ENCODE measurements at places on chromosomes 3 and 15.
A peak's percentile ranks its signal among the peaks of the same experiment; 100 is the strongest.

- DNase-seq = no peak
Observed at GRCh38 chr3:146374146-146374545, 95.2 kb downstream of the PLSCR2 start.

- no peak for DNase-seq
Observed at GRCh38 chr15:92178911-92179310, 214.8 kb upstream of the ST8SIA2 start.

GRCh38 chr15:32730677-32731654 is 13.2 kb downstream of the GREM1 start:
- DNase-seq = peak; percentile 53

DNA sequence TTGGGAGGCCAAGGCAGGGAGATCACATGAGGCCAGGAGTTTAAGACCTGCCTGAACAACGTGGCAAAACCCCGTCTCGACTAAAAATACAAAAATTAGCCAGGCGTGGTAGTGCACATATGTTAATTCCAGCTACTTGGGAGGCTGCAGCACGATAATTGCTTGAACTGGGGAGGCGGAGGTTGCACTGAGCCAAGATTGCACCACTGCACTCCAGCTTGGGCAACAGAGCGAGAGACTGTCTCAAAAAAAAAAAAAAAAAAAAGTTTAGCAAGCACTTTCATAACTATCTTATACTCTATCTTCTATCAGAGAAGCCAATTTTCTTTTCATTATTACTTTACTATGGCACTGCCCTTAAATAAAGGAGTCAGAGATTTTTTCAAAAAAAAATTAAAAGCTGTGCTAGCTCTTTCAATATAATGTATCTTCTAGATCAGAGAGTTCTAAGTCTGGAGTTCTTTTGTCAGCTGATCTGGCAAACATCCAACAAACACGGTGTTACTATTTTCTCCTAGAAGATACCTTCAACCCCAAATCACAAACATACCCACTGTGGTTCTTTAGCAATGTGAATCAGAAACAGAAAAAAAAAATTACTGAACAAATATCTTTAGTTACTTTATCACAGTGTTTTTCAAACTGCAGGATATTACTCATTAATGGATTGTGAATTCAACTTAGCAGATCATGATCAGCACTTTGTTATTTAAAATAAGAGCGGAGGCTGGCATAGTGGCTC is 3.0 kb downstream of the ZNF770 start:
- DNase-seq = no peak

- DNase-seq = no peak
Observed at GRCh38 chr3:41846850-41847249, 115.1 kb downstream of the ULK4 start.

GRCh38 chr15:42604894-42605744 is 29.7 kb downstream of the STARD9 start:
- DNase-seq = no peak

Data from nephron progenitor cell (in vitro differentiated cells).